ENCODE measurements at places on chromosomes 2 and 18.

DNA sequence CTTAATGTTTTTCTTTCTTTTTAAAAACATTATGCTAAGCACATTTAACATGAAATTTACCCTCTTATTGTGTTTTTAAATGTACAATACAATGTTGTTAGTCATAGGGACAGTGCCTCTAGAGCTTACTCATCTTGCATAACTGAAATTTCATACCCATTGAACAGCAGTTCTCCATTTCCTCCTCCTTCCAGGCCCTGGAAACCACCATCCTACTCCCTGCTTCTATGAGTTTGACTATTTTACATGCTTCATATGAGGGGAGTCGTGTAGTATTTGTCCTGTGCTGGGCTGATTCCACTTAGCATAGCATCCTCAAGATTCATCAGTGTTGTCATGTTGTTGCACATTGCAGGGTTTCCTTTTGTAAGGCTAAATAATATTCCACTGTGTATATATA is 92.6 kb downstream of the SPATS2L start:
- DNase-seq: no peak

DNA sequence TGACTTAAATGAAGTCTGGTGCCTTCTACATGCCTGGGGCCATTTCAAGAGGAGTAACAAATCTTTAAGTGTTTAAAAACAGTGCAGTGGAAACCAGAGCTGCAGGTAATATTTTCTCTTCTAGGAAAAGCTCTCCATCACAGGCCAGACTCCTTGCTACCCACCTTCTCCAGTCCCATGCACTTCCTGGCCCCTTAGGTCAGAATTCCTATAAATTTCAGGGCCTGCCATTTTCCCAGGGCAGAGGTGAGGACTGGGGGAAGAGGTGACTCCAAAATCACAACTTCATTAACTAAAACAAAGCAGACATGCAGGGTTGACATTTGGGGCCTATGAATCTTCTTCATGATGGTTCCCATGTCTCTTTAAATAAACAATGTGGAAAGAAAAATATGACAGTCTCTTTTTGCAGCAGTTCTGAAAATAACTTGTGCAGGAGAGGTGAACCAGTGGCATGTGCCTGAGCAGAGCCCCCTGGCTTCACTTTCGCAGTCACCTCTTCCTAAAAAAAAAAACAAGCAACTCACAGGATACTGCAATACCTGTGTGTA is 63.7 kb upstream of the TANC1 start:
- no peak for DNase-seq

DNA sequence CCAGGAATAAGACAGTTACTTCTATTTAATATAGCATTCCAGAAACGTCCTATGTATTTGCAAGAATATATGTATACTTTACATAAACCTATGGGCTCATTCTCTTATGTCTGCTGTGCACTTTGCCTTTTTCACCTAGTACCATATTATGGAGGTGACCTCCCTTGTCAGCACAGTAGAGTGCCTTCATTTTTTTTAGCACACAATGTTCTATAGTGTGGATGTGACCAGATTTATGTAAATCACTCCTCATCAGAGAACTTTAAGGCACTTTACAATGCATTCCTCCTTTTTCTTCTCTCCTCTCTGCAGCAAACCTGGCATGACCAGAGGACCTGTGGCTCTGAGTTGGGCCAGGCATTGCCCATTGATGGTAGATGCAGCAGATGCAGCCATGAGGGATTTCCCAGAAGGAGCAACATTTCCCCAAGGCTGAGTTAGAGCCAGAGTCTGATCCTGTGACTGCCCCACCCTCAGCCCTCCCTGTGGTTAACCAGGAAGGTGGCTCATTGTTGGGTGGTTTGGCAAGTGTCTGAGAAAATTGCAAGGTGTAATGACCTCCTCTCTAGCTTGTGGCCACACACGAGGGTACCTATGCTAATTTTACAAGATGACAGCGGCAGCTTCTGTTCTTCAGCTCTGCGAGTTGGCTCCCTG is 76.5 kb upstream of the DLX2 start:
- no peak for DNase-seq

DNA sequence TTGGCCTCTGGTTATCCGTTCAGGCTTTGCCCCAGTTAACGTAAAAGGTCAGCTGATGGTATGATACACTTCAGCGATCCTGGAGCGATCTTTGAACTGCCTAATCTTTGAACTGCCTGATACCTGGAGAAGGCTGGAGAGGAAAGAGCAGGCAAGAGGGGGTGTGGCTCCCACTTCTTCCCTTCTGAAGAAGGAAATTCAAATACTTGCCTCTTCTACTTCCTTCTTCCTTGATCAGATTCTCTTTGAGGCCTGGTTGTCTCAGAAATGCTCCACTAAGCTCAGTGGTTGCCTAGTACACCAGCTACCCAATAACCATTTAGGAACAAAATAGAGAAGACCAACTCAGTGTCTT is 619 bp downstream of the GALM start:
- DNase-seq: no peak

GRCh38 chr2:13284688-13285087 is 568.0 kb downstream of the TRIB2 start:
- no peak for DNase-seq

DNA sequence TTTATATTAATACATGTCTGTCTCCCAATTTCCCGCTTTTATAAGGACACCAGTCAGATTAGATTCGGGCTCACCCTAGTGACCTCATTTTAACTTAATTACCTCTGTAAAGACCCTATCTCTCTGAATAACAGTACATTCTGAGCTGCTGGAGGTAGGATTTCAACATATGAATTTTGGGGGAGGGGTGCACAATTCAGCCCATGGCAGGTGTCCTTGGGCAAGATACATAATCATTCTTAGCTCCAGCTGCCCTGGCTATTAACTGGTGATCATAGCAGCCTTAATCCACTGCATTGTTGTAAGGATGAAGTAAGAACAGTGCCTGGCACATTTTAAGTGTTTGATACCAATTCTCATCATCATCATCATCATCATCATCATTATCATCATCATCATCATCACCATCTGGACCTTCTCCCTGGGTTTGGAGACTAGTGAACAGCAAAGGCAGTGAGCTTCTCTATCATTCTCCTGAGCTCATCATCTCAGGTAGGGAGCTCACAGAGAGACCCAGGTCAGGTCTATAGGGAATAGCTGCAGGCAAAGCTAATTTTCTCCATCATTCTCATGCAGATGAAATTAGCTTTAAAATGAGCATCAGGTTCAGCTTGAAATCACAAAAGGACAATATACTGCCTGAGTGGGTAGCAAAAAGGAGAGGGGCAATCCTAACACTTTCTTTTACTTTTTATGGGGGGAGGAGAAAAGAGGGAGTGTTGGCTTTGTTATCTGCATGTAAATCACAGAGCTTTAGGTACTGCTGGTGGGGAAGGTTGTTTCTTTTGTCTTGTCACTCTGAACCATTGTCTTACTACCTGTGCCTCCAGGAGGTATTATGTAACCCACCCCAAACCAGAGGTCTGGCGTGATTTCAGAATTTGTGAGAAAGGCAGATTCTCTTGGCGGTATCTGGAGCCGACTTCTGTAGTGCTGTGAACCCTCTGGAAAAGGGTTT is 125.5 kb upstream of the SPRED2 start:
- no peak for DNase-seq

GRCh38 chr2:130836501-130837174 is at the start of gene ARHGEF4:
TSS of gene ARHGEF4 (plus strand) at chr2:130836914. CDS start at chr2:130836954, 40 bp downstream.
- peak; percentile 56 for DNase-seq

- peak; percentile 19 for DNase-seq
Measured at GRCh38 chr2:204725693-204726360, 180.6 kb downstream of the PARD3B start.

DNA sequence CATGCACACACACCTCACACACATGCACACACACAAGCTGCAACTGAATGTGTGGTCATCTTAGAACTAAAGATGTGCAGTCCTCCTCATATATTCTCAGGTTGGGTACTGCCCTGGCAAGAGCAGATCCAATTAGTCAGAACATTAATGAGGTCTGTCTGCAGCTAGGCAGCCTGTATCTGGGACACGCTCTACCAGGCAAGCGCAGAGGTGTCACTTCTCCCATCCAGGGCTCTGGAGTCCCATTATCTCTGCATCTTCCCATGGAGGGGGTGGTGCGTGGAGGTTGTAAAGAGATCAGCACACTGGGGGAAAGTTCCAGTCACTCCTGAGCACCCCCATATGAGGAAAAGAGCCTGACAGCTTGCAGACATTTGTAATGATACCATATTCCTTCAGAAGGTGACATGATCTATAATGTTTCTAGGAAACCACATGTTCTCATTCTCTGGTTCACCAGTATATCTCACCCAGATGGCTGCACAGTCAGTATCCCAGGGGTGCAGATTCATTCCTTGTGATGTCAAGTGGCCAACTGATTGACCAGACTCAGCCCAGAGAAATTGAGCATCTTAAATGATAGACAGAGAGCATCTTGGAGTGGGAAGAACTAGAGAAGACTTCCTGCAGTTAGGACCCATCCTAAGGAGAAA is 95.4 kb downstream of the RTN4 start:
- no peak for DNase-seq

GRCh38 chr2:235199128-235199527 is 247.3 kb downstream of the SH3BP4 start:
- no peak for DNase-seq

- DNase-seq: no peak
Measured at GRCh38 chr2:11004199-11004598, 92.5 kb downstream of the KCNF1 start.

- peak; percentile 35 for DNase-seq
Measured at GRCh38 chr2:208466151-208466919, 59.7 kb downstream of the PTH2R start.

DNA sequence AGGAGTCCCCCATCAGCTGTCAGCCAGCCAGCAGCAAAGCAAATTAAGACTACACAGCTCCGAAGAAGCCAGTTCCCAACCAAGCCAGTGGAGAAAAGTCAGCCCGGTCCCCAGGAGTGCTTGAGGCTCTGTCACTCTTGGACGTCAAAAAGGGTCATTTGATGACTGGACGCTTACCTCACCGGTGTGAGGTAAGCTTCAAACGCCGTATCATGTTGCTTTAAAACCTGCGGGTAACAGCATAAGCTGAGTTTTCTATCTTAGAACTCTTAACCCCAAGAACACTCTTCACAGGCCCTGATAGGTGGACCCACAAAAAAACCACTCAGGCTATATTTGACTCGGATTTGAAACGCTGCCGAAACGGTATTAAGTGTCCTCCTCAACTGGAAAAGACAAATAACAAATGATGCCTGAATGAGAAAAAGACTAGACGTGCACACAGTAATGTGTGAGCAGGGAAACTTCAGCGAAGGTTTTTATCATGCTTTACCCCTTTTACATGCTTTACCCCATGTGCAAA is 682 bp upstream of the LNPK start:
- DNase-seq: peak; percentile 40

GRCh38 chr2:160062292-160063005 is at the start of gene PLA2R1:
TSS of gene PLA2R1 (minus strand) at chr2:160062615. CDS start at chr2:160062403, 212 bp downstream.
- peak; percentile 56 for DNase-seq

- no peak for DNase-seq
Measured at GRCh38 chr2:6917761-6918421, 679 bp downstream of the RNF144A start.

DNA sequence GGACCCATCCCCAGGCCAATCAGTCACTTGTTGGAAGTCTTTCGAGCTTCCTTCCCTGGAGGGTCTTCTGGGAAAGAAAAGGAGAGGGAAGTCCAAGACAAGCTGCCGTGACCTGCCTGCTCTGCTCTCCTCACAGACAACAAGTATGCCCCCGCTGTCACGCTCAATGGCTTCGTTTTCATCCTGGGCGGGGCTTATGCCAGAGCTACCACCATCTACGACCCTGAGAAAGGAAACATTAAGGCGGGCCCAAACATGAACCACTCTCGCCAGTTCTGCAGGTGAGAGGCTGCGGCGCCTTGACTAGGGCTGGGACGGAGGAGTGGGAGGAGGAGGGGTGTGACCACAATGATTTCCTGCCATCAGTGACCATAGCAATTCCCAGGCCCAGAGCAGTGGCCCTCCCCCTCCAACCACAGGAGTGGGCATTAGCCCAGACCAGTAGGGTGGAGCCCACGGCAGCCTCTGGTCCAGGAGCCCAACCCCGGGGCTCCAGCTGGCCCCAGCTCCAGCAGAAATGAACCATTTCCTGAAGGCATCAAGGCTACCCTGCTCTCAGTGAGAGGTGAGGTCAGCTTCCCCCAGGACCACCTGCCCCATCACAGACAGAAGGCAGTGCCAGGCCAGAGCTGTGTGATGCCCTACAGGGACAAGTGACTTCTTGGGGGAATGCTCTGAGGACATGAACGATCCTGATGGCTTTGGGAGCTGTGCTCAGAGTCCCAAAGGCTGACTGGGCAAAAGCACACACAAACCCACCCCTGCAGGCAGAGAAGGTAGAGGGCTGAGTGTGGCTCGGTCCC is 223.1 kb downstream of the ATAD2B start:
- DNase-seq: no peak

- DNase-seq: no peak
Measured at GRCh38 chr2:177289824-177290628, 25.5 kb upstream of the NFE2L2 start.

DNA sequence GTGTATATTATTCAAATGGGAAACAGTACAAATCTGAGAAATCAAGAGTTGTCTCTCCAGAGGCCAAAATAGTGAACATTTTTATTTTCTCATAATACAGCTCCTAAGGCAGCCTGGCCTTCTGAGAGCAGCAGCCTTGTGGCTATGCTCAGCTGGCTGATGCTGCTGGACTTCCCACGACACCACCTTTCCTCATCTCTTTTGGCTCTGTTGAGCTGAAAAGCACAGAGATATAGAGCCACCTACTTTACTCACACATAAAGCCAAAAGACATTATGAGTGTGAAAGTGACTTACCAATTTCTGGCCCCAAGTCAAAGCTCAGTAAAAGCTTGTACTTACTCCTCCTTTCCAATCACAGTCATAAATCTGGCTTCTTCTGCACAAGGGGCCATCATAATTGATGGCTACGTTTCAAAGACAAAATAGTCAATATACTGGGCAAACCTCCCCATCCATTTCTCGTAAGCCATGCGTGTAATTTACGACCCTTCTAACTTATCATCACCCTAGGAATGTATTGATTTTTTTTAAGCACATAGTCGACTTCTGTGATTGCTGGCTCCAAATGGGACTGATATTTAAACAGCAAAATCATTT is 18.6 kb upstream of the REG3A start:
- DNase-seq: no peak

DNA sequence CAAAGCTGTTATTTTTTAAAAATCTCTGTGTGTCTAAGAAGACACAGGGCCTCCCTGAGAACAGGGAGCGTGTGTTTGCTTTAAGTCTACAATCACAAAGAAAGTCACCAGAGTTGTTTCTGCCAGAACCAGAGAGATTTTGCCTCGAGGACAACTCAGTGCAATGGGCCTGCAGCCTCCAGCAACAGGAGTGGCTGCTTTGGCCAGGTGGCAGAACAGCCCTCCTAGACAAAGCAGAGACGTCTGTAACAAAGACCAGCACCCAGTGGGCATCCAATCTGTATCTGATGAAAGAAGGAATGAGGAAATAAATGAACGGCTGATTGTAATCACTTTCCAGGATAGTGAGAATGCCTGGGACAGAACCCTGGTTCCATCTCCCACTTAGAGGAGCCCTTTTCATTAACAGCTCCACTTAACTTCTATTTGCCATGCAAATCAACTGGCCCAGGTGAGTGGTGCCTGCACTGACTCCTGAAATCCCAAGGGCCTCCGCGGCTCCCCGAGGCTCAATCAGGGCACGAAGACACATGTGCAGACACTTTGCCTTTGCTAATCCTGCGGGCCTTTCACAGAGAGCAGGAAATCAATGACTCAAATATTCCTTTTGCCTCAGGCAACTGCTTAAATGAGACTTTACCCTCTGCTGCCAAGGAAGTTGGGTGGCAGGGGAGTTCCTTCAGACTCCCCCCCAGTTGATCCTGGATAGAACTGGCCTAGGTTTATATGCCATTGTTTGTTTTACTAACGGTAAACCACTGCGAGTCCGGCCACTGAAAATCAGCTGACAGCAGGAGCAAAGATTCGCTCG is 146.5 kb downstream of the CABLES1 start:
- peak; percentile 76 for DNase-seq
